ENCODE measurements at places on chromosomes 7 and 10.

GRCh38 chr10:133230044-133230361, at the start of gene UTF1:
Gene UTF1 (plus strand): TSS chr10:133230217. CDS start chr10:133230289, 72 bp downstream.
- DNase-seq: no peak

DNA sequence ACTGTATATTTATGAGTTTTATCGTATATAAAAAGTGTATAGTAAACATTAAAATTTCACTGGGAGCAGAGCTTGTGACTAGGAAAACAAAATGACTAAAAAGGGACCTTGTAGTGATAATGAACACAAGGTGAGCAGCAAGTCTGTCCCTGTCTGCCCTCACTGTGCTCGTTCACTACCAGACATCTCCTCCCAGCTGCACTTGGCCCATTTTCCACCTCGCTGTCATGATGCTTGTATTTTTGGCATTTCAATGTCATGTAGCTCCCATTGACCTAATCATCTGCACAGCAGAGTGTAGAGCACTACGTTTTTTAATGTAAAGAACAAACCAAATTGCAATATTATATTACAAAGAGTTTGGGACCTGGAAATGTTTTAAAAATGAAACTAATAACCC, 207.2 kb downstream of the ZEB1 start:
- DNase-seq: no peak

- no peak for DNase-seq
Observed at GRCh38 chr7:97075928-97076327, 41.6 kb upstream of the SDHAF3 start.

- DNase-seq: no peak
Observed at GRCh38 chr7:102811942-102812678, 63.3 kb downstream of the FAM185A start.

DNA sequence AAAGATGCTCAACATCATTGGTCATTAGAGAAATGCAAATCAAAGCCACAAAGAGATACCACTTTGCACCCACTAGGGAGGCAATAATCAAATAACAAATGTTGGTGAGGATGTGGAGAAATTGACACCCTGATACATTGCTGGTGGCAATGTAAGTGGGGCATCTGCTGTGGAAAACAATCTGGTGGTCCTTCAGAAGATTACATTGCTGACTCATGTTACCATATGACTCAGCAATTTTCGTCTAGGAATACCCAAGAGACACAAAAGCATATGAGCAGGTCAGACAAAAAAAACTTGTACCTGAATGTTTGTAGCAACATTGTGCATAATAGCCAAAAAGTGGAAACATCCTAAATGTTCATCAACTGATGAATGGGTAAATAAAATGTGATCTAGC, 4.9 kb upstream of the CLDN3 start:
- no peak for DNase-seq

- no peak for DNase-seq
Observed at GRCh38 chr10:101614663-101615524, 26.8 kb downstream of the DPCD start.

DNA sequence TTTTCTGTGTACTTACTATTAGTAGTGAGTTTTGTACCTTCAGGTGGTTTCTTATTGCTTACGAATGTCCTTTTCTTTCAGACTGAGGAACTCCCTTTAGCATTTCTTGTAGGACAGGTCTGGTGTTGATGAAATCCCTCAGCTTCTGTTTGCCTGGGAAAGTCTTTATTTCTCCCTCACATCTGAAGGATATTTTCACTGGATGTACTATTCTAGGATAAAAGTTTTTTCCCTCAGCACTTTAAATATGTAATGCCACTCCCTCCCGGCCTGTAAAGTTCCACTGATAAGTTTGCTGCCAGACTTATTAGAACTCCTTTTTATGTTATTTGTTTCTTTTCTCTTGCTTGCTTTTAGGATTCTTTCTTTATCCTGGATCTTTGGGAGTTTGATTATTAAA, 1.7 kb upstream of the CYCS start:
- no peak for DNase-seq

DNA sequence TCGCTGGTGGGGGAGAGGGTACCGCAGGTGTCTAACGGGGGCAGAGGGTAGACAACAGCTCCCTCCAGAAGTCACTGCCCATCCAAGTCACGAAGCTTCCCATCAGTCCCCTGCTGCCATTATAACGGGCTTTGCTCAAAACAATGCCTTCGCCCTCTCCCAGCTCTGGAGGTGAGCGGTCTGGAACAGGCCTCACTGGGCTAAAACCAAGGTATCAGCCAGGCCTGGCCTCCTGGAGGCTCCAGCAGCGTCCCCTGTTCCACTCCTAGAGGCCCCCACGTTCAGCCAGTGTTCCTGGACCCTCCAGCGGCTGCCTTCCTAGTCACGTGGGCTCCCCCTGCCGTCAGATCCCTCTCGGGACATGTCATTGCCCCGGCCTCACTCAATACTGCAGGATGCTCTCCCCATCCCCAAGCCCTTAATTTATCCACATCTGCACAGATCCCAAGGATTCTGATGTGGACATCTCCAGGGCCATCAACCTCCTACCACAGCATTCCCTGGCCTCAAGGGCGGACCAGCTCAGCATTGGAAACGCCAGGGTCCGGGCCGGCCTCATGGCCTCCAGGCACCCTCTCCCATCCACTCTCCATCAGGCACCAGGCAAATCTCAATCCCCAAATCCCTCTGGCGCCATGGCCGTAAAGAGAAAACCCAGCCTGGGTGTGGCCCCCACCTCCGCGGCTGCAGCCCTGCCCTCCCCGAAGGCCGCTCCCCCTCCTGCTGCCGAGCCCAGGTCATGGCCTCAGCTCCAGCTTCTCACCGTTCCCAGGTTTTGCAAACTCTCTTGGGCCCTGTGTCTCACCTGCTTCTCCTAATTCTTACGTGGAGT, 104.1 kb upstream of the FAM20C start:
- DNase-seq: no peak

- DNase-seq: no peak
Observed at GRCh38 chr10:5488272-5489161, 10.9 kb downstream of the CALML5 start.

- no peak for DNase-seq
Observed at GRCh38 chr10:29279779-29280487, 8.9 kb upstream of the LYZL1 start.

DNA sequence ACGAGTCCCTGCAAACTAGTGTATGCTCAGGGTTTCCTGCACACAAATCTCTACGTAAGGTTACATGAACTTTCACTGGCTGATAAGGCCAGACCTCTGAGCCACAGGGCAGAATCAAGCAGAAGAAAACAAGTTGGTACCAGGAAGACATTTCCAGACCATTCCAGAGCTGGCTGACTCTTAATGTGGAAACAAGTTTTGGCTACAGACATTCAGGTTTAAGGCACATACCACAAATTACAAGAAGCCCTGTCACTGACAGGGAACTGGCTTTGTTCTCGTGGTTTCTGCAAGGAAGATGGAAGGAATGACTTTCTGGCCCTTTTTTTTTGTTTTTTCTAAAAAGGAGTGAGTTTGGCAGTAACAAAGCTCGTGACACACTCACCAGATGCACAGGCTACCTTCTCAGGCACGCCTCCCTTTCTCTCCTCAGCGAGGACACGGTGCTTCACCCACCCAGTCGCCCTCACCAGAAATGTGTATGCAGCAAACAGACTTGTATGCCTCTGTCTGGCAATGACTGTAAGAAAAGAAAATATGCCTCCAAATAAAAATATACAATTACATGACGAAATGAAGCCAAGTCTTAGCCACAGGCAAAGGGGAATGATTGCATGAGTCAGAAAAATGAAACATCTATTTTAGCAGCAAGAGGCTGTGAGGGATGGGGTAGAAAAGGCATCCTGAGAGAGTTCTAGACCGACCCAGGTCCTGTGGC, 22.6 kb downstream of the PLAC9 start:
- no peak for DNase-seq

GRCh38 chr7:39464350-39465054, 101.7 kb upstream of the YAE1 start:
- no peak for DNase-seq

DNA sequence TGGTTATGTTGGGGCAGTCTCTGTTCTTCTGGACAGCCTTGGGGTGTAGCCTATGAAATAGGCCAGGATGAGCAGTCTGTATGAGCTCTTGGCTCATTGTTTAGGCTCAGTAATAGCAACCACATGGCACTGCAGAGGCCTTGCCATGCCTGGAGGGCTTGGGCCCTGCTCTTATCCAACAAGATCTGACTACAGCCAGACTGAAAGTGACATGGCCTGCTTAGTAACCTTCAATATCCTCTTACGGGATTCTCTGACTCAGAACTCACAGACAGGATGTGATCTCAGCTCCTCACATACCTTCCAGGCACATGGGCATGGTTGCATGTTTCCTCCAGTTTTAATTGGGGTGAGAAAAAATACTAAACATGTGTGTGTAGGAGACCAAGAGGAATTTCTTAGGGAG, 289.3 kb downstream of the PTEN start:
- DNase-seq: peak; percentile 12

GRCh38 chr10:33715303-33715975, 381.0 kb upstream of the NRP1 start:
- no peak for DNase-seq

- no peak for DNase-seq
Observed at GRCh38 chr7:27188386-27189294, 3.6 kb upstream of the HOXA11 start.

DNA sequence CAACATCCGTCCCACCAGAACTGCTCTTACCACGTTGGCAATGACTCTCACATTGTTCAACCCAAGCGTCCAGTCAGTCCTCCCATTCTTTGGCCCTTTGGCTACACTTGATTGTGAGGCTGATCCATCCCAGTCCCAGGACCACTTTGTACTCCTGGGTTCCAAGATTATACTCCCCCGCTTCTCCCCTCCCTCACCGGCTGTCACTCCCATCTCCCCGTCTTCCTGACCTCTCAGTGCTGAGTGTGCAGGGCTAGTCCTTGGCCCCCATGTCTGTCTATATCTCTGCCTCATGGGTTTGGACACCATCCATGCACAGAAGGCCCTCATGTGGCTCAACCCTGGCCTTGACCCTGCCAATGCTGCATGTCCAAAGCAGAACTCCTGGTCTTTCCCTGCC, 12.5 kb downstream of the ARHGAP22 start:
- DNase-seq: no peak

- no peak for DNase-seq
Observed at GRCh38 chr7:44308596-44309270, 16.7 kb downstream of the CAMK2B start.

DNA sequence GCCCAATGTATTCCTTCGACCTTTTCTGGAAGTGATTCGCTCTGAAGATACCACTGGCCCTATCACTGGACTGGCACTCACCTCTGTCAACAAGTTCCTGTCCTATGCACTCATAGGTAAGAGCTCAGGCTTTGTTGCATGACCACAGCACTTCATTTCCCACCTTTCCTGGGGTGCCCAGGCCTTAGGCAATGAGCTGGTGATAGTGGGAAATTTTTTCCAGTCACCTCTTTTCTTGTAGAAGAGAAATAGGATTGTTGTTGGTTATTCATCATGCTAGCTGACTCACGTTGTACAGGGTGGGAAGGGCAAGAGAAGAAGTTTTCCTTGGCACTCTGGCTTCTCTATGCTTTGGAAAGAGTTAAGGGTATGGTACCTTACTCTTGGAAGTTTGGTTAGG, 51.4 kb upstream of the NFKB2 start:
- no peak for DNase-seq

- no peak for DNase-seq
Observed at GRCh38 chr10:49624629-49625028, 10.8 kb downstream of the CHAT start.

GRCh38 chr7:78490524-78490923, 692.0 kb downstream of the PHTF2 start:
- no peak for DNase-seq

GRCh38 chr7:47496666-47497065, 85.2 kb downstream of the TNS3 start:
- DNase-seq: no peak

- DNase-seq: no peak
Observed at GRCh38 chr10:119429771-119430170, 112.7 kb downstream of the RGS10 start.

DNA sequence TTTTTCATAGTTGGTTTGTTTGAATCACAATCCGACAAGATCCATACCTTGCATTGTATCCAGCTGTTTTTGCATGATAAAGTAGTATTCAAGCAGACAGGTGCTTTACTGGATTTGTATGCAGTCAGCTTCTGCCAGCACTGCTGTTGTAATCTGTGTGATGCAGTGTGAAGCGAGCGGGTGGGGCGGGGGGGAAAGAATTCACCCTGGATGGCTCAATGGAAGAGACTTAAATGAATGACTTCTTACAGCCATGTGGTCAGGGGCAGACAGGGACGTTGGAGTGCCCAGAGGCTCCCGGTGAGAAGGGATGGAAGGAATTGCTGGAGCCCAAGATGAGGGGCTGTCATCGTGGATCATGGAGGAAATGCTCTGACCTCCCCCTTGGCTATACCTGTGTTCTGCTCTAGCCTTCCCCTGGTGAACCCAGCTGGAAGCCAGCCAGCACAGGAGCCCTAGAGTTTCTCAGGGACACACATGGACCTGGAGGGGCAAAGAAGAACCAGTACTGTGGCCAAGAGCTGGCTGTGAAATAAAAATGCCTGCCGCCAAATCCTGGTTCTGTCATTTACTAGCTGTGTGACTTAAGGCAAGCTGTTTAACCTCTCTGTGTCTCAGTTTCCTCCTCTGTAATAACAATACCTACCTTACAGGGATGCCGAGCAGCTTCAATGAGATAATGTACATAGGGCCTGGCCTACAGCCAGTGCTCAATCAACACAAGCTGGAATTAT, 14.1 kb downstream of the NFE2L3 start:
- DNase-seq: no peak

GRCh38 chr7:37297546-37297945, 151.1 kb downstream of the ELMO1 start:
- no peak for DNase-seq

DNA sequence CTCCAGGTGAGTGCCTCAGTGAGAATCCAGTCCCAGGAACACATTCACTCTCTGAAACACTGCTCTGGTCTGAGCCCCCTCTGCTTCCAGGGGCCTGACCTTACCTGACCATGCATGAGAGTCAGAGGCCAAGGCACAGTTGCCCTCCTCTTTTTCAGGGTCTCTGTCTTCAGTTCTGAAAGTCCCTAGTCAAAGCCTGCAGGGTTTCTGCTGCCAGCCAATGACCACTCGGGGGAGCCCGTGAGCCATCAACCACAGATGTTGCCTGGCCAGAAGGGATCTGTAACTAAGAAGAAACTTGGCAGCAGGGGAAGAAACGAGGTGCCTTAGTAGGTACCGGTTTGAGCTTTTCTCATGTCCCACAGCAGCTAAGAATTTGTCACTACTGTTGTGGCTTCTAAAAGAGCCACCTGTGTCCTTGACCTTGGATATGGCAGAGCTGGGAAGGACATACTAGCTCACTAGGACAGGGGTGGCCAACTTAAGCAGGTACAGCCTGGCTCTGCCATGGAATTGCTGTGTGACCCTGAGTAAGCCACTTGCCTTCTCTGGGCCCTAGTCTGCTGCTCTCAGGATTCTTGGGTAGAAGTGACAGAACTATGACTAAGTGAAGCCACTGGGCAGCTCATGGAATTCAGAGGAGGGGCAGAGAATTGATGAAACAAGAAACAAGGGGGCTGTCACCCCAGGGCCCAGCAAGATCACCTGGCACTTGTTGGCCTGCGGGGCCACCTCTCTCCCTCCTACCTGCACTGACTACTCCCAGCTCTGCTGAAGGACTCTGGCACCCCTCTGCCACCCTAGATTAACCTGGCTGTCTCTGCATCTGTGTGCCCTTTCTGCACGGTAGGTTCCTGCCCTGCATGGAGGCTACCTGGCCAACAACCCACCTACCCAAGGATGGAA, 83.8 kb upstream of the GPR26 start:
- DNase-seq: peak; percentile 33

Data from CD4-positive, alpha-beta memory T cell (primary cell).